ENCODE measurements at places on chromosomes 2 and 18.

GRCh38 chr2:84946204-84947009 is 24.6 kb upstream of the KCMF1 start:
- DNase-seq: peak; percentile 20

GRCh38 chr2:105907184-105907583 is 162.5 kb downstream of the NCK2 start:
- DNase-seq: no peak

DNA sequence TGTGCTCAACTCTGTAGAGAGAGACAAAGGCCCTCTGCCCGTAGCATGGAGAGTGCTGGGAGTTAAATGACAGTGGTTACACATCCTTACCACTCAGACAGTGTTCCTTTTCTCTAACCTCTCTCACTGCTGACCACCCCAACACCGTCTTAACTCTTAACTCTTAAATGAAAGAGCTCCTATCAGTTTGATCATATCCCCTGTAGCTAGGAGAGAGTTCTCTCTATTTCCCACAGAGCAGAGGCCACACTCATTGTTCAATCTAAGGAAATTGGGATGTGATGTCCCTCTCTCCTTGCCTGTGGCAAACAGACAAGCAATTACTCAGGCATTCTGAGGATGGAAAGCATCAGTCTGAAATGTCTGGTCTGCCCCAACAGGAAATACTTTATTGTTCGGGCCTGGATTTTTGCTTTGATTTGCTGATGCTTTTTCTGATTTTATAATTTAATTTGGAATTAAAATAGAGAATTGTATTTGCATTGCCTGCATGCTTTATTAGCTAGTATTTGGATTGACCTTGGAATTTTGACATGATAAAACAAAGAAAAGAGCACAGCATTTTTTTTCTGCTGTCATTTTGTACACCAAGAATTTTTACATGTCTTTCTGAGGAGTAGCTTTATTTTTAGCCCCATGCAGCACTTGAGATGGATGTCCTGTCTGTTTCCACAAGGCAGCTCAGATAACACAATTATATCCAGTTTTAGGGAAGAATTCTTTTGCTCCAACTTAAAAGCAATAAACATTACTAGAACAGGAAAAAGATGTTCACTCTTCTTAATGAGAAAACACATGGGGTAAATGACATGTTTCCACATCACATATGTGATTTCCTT is 27.7 kb upstream of the IER3IP1 start:
- no peak for DNase-seq

- DNase-seq: no peak
These were observed 319 bp upstream of the EN1 start for GRCh38 chr2:118847762-118848172.

GRCh38 chr2:211128287-211128686 is 571.9 kb downstream of the CPS1 start:
- DNase-seq: no peak

GRCh38 chr2:15756011-15756550 is 164.4 kb downstream of the DDX1 start:
- no peak for DNase-seq

DNA sequence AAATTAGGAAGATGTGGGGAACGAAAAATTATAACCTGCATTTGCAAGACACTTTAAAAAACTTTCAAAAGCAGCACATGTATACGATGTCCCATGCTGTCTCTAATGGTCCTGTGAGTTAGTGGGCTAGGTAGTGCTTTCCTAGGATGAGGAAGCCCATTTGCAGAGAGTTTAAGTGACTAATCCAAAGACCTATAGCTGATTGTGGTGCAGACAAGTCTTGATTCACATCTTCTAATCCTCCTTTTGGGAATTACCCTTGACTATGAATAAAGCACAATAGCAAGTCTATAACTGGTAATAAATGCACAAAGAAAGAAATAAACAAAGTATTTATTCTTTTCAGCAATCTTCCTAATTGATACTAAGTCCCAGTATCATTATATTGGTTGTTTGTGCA is 234.6 kb upstream of the FANCL start:
- no peak for DNase-seq

DNA sequence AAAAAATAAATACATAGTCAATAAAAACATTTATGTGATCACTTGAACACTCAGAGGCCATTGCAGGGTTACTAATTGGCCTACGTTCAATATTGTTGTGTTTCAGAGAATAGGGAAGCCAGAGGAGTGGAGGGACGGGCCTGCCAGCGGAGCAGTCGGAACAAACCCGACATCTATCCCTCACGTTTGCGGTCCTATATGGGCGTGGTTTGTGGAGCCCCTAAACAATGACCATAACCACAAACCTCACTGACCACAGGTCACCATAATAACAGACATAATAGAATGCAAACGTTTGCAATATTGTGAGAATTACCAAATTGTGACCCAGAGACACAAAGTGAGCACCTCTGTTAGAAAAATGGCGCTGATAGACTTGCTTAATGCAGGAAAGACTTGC is 19.5 kb upstream of the ZNF516 start:
- no peak for DNase-seq

- no peak for DNase-seq
These were observed 83.3 kb downstream of the EML4 start for GRCh38 chr2:42252464-42252863.

DNA sequence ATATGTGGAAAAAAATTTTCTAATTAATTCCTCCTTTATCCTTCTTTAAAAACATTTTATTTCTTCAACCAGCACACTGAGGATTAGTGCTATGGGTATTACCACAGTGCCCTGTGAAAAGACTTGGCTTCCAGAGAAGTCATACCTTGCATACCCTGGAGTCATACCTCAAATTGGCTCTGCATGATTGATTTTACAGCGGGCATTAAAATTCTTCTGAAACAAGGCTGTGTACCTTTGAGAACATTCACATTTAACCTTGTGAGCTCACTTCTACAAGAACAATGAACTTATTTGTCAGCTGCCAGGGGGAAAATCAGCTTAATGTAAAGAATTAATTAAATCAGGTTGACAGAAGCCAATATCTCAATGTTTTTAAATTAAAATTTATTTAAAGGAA is 44.6 kb downstream of the SLC35F5 start:
- DNase-seq: no peak

GRCh38 chr2:230777721-230778120 is 65.1 kb downstream of the CAB39 start:
- no peak for DNase-seq

DNA sequence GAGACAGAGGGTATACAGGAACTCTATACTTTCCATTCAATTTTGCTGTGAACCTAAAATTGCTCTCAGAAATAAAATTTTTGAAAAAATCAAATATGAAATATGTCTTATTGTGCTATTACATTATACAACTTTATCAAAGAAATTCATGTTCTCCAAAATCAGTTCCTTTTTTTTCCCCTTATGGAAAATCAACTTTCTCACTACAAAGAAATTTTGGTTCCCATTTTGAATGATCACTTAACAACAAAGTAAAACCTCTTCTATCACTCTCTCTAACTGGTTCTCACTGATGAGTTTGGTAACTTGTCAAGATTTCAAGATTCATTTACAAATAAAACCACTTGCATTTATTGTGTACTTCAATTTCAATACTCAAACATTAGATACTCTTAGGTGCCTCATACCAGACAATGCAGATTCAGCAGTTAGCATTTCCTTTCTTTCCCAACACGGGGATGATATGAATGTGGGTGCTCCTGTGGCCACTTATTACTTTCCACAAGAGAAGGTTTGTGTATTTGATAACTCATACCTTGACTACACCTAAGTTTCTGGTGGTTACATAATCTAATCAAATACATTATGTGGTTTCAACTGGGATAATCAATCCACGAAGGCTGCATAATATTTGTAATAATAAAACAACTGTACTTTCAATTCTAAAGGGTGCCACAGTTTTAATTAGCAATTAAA is 6.4 kb downstream of the PSME4 start:
- DNase-seq: no peak

DNA sequence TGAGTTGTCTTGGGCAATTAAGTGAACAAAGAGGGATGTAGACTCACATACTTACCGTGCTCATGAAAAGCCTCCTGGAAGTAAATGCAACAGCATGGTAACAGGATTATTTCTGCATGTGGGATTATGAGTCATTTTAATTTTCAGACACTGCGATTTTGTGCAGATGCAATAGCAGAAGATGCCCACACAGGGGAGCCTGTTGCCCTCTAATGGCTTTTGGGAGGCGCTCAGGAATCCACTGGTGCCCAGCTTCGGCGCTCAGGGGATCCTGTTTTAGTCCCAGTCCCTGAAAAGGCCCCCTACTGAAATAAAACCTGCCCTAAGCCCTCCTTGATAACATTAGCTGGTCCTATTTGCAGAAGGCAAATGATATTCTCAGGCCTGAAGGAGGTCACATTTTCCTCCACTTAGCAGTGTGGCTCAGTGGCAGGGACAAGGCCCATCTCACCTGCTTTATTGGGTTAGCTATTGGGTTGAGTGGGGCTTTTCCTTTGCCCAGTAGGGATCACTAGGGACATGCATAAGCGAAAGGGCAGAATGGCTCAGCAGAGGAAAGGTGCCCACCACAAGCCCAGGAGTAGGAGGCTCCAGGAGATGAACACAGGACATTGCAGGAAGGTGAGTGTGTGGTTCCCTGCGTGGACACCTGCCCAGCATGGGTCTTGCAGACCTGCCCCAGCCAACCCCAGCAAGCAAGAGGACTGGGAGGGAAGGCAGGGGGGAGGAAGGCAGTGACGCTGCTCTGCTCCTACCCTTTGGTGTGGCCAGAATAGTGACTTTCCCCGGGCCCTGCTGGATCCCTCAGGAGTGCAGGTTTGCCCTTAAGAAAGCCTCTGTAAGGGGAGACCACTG is 26.5 kb upstream of the KCNS3 start:
- DNase-seq: no peak

GRCh38 chr2:241122376-241123002 is 20.4 kb upstream of the MTERF4 start:
- no peak for DNase-seq

GRCh38 chr18:22189449-22190166 is 20.2 kb downstream of the GATA6 start:
- no peak for DNase-seq

GRCh38 chr2:216634370-216635148 is 1.3 kb downstream of the IGFBP2 start:
- no peak for DNase-seq

- no peak for DNase-seq
These were observed 12.5 kb upstream of the CABYR start for GRCh38 chr18:24126155-24126961.

DNA sequence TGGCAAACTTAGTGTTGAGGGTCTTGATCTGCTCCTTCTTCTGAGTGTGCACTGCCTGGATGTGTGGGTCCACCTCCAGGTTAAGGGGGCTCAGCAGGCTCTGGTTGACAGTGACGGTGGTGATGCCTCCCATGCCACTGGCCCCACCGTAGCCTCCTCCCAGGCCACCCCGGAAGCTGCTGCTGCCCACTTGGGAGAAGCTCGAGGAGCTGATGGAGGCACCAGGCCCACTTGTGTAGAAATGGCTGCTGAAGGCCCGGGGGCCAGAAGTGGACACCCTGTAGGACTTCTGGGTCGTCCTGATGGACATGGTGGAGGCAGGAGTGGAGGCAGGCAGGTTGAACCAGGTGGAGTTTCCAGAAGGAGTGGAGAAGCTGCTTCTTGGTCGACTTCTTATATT is 6.4 kb upstream of the DUSP19 start:
- DNase-seq: no peak

GRCh38 chr2:149027590-149028250 is 10.8 kb upstream of the LYPD6B start:
- DNase-seq: no peak

DNA sequence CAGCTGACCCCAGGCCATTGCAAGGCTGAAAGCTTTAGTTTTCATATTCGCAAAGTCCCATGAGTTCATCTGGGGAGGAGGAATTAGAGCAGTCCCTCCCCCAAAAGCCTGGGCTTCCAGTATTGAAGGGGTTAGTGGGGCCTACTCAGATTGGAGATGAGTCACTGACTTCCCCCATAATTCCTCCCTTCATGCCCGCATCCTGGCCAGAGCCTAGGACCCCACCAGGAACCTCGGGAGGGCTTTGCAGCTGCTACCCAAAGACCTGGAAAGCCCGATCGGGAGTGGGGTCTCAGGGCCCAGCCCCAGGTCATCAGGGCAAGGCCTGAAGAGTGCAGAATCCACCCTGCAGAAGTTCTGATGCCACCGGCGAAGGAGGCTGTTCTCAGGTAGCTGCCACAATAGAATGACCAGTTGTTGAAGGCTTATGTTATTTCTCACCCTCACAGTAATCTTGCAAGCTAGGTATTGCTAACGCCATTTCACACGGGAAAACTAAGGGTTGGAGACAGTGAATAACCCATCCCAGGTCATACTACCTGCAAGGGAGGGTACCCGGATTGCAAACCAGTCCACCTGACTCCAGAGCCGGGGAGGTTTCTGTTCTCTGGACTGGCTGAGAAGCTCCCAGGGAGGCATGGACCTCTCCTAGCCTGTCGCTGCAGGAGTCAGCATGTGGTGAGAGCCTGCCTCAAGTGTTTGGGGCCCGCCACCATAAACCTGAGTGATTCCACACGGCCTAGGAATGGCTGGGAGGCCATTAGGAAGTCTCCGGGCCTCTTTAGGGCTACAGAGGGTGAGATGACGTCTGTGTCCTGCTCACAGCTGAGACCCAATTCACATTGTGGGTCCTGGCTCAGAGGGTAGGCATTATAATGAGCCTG is 5.8 kb upstream of the ARID5A start:
- DNase-seq: no peak

DNA sequence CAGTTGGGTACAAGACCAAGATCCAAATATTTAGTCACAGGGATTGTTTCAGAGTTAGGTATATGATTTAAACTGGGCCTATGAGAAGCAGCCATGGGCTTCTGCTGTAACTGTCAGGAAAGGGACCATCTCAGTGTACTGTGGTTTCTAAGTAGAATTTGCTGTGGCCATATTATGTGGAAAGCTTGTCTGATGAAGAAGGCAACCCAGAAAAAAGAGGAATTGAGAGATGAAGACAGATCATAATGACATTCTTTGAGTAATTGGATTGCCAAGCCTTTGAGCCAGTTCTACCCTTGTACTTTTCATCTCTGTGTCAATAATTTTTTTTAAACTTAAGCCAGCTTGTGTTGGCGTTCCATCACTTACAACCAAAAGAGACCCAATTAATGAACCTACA is 259.6 kb downstream of the NUP35 start:
- no peak for DNase-seq

- no peak for DNase-seq
These were observed 125.9 kb upstream of the RNF152 start for GRCh38 chr18:62018759-62019041.

DNA sequence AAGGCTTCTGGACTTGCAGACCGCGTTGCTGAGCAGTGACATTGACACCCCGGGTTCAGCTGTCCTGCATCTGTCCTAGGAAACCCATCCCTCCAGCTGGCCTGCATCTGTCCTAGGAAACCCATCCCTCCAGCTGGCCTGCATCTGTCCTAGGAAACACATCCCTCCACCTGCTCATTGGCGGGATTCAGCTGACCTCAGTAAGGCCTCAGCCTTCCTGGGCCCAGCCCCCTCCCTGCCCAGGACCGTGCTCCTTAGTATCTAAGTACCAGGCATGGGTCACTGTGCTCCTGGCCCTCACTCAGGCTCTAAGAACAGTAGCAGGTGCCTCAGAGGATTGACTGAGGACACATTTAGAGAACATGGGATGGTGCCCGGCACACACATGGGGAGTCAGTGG is 1.2 kb downstream of the MLPH start:
- DNase-seq: no peak
